ENCODE measurements at places on chromosomes 1 and 21.

DNA sequence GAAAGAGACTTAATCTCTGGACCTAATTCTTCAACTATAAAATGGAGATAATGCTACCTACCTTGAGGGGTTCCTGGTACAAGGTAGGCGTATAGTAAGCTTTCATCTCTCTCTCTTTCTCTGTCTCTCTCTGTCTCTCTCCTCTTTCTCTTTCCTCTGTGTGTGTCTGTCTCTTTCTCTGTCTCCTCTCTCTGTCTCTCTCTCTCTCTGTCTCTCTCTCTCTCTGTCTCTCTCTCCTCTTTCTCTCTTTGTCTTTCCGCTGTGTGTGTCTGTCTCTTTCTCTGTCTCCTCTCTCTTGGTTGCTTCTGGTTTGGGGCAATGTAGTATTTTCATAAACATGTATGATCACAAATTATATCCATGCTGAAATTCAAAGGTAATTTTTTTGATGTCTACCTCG lies 76.1 kb upstream of the UBE2U start:
- DNase-seq: no peak

GRCh38 chr21:33348706-33349105 lies 23.9 kb downstream of the IFNAR1 start:
- no peak for DNase-seq

DNA sequence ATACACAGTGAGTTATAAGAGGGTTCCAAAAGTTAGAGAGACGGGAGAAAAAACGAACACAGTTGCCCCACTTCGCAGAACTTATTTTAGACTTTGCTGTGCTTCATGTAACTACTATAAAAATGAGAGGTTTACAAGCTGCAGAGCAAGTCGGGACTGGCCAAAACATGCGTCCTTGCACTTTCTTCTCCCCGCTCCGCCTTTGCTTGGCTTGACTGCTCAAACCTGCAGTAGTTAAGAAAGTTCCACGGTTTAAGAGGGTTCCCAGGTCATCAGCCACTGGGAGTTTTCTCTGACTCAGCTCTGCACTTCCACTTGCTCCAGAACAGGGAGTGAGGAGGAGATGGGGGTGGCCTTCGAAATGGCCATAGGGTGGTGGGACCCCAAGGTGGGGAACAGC lies 36.2 kb downstream of the CLIC6 start:
- no peak for DNase-seq

DNA sequence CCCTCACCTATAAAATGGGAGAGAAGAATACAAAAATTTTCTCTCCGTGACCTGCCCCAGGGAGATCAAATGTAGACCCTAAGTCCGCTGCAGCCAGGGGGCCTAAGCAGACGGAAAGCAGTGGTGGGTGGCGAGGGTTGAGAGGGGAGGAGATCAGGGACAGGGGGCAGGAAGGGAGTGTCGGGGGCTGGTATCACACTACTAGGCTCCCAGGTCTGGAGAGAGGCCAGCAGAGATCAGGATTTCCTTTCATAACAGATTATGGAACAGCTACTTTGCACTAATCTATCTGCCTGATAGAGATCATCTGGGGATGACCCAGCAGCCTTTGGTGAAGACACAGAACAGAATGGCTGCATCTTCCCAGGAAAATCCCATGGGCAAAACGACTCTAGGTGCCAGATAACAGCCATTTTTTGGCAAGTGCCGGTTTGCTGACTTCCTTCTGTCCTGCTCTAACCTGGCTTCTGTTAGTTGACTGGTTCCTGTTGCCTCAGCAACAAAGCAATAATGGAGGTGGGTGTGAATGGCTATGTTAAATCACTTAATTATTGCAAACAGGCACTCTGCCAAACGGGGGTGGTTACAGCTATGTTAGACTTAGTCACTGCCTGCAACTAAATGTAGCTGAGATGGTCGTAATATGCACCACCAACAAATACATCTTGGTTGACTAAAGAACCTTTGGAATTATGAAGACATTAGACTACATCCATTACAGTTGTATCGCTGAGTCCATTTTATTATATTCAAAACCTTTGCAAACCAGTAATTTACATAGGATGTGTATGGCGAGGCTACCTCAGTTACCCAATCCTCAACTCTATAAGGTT lies 30.0 kb upstream of the EPS8L3 start:
- DNase-seq: no peak

DNA sequence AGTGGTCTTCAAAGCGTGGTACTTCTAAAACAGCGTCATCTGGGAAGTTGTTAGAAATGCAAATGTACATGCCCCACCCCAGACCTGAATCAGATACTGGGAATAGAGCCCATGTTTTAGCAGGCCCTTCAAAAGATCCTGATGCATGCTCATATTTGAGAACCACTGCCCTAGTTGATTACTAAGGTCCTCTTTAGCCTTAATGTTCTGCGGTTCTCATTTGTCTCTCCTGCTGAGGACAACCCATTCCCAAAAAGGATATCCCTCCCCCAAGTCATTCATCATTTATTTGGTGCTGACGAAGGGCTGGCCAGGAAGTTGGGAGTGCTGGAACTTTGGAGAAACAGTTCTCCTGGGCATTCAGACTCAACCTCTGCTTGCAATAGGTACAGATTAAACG lies 92.4 kb upstream of the RALGPS2 start:
- no peak for DNase-seq

- no peak for DNase-seq
These were observed 244.7 kb downstream of the MRPL39 start for GRCh38 chr21:25362375-25363267.

DNA sequence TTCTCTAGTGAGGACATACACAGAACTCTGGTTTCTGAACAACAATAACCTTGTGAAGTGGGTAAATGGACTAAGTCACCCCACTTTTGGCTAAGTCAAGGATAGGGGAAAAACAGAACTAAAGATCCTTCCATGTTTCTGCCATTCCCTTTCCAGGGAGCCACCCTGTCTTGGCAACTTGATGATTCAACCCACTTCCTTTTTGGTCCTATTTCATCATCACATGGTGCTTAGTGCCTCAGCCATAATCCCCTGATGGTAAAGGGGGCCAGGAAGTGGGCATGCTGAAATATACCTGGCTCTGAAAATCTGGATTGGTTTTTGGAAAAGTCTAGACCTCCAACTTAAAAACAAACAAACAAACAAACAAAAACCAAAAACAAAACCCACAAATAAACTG lies 206.4 kb upstream of the FOXD3 start:
- no peak for DNase-seq

- DNase-seq: no peak
These were observed 58.5 kb upstream of the BCL10 start for GRCh38 chr1:85334962-85335361.

DNA sequence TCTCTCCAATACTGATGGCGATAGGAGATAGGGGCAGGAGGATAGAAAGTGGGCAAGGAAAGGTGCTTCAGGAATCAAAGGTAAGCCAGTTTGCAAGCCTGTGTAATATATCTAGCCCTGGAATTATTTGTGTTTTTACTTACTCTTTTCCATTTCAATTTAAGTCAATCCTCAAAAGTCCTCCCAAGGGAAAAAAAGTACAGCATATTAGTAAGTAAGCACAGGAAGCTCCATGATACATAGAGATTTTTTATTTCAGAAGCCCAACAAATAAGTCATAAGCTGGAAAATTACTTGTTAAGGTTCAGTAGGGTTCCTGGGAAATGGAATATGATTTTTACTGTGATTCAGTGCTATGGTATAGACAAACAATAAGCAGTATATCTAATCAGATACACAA lies 337.7 kb upstream of the DUSP10 start:
- no peak for DNase-seq

DNA sequence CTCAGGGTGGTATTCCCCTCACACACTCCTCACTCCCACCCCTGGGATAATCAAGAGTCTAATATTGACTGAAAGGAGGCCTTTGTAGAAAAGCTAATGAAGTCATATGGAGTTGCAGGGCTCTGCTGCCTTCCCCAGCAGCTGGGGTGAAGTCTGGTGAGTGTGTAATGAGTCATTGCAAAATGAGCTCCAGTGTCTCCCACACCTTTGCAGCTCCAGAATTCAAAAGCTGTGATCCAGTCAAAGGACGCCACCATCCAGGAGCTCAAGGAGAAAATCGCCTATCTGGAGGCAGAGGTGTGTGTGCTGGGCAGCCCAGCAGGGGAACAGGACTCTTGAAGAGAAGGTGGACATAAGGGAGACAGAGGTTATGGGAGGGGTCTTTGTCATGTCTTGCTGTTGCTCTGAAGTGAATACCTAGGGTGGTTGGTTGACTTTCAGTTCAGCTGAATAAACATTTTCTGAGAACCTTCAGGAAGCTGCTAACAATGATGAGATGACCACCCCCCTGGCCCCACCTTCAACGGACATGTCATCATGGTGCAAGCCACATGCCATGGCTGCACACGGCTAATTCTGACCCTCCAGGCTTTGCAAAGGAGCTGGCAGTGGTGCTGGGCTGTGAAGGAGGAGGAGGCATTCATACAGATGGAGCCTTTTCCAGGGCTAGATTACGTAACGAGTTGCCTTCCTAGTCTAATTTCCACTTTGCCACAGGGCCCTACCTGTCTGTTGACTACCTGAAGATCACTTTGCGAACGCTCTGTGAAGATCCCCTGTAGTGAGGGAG lies 32.2 kb upstream of the SNX27 start:
- no peak for DNase-seq

- no peak for DNase-seq
These were observed 8.3 kb downstream of the SHISA4 start for GRCh38 chr1:201896951-201897391.

DNA sequence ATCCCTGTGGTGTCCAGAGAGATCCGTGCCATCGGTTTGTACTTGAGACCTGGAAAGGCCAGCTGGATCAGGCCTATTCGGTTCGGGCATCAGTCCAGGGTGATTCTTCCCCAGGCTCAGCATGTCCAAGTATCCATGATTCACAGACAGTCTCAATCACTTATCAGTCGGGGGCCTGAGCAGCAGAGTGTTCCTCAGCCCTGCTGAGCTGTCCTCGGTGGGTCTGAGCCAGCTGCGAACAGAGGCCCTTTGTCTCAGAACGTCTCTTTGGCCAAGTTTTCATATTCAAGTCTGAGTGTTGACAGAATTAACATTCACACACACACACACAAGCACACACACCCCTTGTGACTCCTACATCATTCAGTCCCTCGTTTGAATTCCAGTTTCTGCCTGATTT lies 33.4 kb upstream of the OSBPL9 start:
- DNase-seq: no peak

- DNase-seq: no peak
These were observed 1.2 kb downstream of the STPG1 start for GRCh38 chr1:24412408-24412807.

DNA sequence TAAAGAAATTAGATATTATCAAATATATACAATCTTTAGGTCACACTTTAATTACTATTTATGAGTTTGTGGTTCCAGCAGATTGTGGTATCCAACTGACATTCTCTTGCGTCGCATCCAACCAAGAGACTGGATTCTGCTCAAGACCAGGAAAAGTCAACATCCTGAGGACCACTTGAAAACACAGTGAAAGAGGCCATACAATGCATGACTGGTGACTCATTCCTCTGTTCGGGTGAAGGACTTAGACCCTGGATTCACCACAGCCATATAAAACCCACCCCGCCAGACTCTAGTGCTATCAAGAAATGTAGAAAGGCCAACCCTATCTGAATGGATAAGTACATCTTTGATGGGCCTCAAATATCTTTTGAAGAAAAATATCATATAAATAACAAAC lies 14.5 kb upstream of the CFHR4 start:
- DNase-seq: no peak

DNA sequence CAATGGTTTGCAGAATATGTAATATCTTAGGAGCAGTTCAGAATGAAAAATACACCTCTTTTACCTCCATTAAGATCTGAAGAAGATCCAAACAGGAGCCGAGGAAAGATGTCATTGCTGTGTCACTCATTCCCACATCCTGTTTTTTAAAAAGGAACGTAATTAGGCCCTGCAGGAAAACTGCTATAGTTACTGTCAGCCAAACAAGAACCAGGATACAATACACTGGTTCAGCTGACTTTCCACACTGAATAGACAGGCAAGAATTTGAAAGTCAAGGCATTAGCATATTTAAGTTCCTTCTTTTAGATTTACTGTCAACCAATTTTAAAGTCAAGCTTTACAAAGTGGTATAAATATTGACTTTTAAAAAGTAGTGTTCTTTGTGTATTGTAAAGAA lies 63.8 kb downstream of the IARS2 start:
- DNase-seq: no peak

- no peak for DNase-seq
These were observed 161.8 kb upstream of the IRF2BP2 start for GRCh38 chr1:234771642-234772344.

DNA sequence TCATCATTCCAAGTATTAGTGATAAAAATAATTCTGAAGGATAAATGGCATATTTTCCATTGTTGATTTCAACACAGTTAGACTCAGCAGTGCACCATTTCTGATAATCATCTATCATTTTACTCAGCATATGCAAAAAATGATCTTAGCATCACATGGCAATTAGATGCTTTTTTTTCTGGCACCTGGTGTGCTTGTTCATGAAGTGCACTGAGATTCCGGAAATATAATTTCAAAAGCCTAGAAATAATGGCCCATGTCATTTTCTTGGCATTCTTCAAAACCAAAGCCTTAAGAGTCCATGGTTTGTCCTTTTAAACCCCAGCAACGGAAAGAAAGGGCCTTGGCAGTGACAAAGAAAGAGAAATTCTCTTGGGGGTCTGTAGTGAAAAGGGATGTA lies 278.8 kb downstream of the KIF26B start:
- no peak for DNase-seq

DNA sequence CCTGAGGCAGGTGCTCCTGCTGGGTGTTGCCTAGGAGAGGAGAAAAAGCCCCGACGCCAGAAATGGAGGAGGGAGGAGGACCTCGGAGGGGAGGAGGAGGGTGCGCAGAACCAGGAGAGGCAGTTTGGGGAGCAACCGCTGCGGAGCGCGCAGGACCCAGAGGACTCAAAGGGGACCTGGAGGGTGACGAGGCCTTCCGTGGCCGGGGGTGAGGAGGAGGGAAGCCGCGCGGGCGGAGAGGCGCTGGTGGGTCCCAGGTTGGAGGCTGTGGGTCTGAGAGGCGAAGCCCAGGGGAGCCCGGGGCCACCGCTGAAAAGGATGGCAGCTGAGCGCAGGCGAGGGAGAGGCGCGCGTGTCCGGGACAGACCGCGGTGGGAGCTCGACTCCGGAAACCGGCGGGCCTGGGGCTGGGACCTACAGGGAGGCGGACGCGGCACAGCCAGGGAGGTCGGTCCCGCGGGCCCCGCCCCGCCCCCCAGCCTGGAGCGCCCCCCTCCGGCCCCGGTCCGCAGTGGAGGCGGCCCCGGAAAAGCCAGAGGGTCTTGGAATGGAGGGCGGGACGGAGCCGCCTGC lies 15.1 kb downstream of the RNF223 start:
- no peak for DNase-seq

DNA sequence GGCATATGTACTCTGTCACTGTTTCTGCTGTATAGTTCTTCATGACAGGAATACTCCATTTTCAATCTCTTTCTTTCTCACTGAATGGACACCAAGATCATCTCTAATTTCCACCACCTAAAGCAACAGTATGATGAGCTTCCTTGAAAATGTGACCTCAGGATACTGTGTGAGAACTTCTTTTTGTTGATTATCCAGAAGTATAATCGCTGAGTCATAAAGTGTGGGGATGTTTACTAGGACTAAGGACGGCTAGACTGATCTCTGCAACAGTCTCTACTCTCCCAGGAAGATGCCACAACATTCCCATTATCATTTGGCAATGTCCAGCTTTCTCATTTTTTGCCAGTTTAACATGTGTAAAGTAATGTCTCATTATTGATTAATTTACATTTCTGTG lies 70.3 kb downstream of the TNFSF18 start:
- DNase-seq: no peak
